ENCODE measurements at places on chromosomes 2 and 18.

- no peak for ATAC-seq
Observed at GRCh38 chr2:27182346-27182745, 29.5 kb upstream of the ATRAID start.

GRCh38 chr18:3935305-3935704, 485.3 kb downstream of the TGIF1 start:
- no peak for ATAC-seq

GRCh38 chr2:108917526-108917925, 71.5 kb downstream of the EDAR start:
- ATAC-seq: no peak

DNA sequence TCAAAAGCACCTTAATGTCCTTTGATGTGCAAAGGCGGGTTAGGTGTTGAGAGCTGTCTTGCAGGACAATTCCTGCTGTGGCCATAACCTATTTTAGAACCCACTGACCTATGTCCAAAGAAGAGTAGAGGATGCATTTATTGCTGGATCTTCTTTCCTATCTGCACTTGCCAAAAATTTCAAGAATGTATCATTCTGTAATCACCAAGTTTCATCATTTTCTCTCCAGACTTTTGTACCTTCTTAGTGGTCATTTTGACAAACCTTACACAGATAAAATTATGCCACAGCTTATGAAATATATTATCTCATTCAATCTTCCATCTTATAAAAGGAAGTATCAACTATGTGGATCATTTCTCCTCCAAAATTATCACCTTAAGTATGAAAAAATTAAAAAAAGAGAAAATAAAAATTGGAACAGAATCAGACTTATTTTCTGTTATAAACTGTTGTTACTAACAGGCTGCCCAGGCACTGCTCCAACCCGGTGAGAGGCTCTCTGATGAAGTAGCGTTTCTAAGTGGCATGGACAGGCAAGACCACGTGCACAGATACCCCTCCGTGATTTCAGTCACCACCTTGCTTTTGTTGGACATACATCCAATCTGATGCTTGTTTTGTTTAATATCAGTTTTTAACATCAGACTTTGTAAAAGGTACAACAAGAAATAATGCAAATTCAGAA, 559.9 kb upstream of the ID2 start:
- peak; percentile 60 for ATAC-seq

- no peak for ATAC-seq
Observed at GRCh38 chr2:23449413-23449812, 64.4 kb downstream of the KLHL29 start.

DNA sequence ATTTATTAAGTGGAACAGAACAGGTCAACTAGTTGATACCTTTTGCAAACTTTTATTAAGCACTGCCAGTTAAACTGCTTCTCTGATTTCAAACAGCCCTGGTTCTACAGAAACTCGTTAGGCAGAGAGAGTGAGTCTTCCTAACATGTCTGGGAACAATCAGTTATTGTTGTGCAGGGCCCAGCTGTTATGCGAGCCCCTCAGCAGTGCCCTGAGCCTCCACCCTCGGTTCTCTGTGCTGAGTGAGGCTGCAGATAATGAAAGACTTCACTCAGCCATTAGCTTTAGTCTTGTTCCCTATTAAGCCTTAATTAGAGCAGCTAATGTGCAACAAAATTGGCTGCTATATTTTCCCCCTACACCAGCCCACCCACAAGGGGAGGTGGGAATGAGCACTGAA, 39.6 kb downstream of the KCTD18 start:
- ATAC-seq: no peak

Data from SK-N-SH treated with all-trans-retinoic acid at 6 μM for 48 hours (cell line).